Kidney capillary endothelial cell (primary cell): ENCODE measurements at places on chromosomes 5 and 9.

- DNase-seq: no peak
Observed at GRCh38 chr5:83011985-83012384, 65.2 kb downstream of the TMEM167A start.

- no peak for DNase-seq
Observed at GRCh38 chr5:73412597-73412988, 36.0 kb downstream of the FOXD1 start.

DNA sequence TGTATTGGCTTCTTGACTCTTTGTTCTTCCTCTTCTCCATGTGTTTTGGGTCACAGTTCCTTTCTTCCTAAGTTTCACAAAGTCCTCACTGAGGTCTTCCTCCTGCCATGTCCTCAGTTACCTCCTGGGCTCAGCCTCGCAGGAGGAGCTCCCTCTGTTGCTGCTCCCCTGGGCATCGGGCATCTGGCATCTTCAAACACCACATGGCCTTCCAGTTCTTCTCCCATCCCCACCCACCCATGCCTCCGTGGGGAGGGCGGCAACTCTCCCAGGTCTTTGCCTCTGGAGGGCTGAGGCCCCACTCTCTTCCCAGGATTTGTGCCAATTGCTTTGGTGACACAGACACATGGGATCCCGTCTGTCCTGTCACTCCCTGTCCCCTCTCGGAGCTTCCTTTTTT, 22.8 kb downstream of the MRPL36 start:
- no peak for DNase-seq

GRCh38 chr9:137026384-137026783, 1.7 kb downstream of the ABCA2 start:
- no peak for DNase-seq

DNA sequence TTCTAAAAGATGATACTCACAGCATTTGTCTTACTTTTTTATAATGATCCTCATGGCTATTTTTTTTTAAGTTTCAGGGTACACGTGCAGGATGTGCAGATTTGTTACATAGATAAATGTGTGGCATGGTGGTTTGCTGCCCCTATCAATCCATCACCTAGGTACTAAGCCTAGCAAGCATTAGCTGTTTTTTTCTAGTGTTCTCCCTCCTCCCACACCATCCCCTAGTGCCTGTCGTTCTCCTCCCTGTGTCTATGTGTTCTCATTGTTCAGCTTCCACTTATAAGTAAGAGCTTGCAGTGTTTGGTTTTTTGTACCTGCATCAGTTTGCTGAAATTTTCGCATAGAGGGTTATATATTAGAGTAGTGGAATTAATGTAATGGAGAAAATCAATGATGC, 189.1 kb upstream of the CDH12 start:
- DNase-seq: no peak

DNA sequence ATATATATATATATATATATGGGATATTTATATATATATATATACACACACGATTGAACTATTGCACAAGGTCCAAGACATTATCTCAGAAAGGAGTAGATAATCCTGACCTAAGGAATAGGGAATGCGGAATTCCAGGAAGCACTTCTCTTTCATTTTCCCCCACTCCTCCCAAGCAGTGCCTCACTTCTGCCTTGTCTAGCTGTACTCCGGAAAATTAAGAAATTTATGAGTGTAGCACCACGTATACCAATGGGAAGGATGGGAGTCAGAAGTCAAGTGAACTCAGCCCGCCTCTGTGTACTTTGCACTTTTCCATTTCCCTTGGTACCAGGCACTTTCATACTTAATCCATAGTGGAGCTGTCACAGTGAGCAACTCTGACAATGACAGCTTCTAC, 10.9 kb downstream of the SLC36A1 start:
- DNase-seq: no peak

DNA sequence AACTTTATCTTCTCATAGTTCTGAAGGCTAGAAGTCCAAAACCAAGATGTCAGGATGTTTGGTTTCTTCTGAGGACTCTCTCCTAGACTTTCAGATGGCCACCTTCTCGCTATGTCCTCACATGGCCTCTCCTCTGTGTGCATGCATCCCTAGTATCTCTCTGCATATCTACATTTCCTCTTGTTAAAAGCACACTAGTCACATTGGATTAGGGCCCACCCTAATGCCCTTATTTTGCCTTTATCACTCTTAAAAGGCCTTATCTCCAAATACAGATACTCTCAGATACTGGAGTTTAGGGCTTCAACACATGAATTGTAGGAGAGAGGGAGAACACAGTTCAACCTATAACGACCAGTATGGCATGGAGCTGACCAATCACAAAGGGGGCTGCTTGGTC, 151.7 kb downstream of the PRELID2 start:
- no peak for DNase-seq

DNA sequence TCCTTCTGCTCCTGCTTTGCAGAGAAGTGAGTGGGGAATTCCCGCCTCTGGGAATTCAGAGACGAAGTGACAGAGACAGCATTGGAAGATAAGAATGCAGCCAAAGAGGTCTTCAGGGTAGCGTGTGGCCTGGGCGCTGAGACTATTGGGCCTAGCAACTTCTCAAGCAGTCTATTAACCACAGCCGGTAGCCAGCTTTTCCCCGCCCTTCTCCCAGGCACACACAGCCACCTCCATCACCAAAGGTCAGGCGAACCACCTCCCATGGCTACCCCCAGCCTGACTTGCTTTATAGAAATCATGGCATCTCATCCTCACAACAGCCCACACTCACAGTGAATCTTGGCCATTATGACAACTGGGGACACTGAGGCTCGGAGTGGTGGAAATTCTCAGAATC, 124.2 kb downstream of the KCNIP1 start:
- no peak for DNase-seq

DNA sequence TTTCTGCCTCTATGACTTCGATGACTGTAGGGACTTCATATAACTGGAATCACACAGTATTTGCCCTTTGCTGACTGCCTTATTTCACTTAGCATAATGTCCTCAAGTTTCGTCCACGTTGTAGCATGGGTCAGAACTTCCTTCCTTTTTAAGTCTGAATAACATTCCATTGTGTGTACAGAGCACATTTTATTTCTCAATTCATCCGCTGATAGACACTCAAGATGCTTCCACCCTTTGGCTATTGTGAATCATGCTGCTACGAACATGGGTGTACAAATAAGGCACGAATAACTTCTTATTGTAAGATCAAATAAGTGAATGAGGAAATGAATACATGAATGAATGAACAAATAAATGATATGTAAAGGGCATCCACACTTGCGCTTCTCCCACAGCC, 13.0 kb downstream of the BARX1 start:
- peak; percentile 32 for DNase-seq

- no peak for DNase-seq
Observed at GRCh38 chr5:172373680-172374079, 80.6 kb downstream of the SH3PXD2B start.

DNA sequence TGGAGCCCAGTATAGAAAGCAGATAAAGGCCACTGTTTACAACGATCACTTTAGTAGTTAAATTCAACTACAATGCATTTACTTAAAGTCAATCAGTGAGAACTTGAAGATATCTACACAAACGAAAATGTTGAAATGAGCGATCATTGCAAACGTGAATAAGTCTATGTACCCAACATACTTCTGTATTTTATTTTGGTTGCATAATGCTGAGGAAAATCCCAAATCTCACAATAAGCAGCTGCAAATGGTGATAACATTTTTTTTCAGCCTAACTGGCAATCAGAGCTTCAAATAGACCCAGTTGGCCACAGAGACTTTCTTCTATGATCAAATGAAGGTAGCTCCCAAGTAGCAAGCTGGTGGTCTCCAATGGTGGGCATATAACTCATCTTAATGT, 32.1 kb downstream of the PDGFRB start:
- no peak for DNase-seq

GRCh38 chr9:137402746-137403145, 20.2 kb downstream of the EXD3 start:
- no peak for DNase-seq

DNA sequence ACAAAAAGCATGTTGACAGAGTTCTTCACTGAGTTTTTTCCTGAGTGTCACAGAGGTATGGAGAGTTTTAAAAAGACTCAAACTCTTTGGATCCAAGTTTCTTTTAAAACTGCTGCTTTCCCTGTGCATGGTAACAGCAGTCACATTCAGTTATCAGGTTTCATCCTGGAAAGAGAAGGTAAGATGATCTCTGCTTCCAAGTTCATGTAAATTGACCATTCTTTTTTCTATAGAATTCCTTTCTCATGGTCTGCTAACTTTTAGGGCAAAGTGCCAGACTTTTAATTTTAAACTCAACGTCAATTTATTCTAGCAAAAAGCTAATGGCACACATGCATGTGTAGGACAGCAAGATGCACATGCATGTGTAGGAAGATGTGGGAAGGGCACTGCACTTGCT, 52.5 kb upstream of the PRLR start:
- DNase-seq: no peak

GRCh38 chr9:4417578-4418325, 72.5 kb upstream of the SLC1A1 start:
- DNase-seq: no peak

- no peak for DNase-seq
Observed at GRCh38 chr9:71764891-71765290, 3.4 kb downstream of the CEMIP2 start.

GRCh38 chr9:107180206-107180605, 102.9 kb upstream of the RAD23B start:
- no peak for DNase-seq

GRCh38 chr9:134782921-134783698, 97.5 kb upstream of the FCN2 start:
- DNase-seq: no peak

DNA sequence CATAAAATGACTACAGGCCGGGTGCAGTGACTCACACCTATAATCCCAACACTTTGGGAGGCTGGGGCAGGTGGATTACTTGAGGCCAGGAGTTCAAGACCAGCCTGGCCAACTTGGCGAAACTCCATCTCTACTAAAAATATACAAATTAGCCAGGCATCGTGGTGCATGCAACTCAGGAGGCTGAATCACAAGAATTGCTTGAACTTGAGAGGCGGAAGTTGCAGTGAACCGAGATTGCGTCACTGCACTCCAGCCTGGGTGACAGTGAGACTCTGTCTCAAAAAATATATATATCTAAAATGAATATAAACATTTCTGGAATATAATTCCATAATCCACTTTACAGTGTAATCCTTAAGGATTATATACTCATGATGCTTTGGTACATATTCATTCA, 66.5 kb downstream of the TEX10 start:
- no peak for DNase-seq

DNA sequence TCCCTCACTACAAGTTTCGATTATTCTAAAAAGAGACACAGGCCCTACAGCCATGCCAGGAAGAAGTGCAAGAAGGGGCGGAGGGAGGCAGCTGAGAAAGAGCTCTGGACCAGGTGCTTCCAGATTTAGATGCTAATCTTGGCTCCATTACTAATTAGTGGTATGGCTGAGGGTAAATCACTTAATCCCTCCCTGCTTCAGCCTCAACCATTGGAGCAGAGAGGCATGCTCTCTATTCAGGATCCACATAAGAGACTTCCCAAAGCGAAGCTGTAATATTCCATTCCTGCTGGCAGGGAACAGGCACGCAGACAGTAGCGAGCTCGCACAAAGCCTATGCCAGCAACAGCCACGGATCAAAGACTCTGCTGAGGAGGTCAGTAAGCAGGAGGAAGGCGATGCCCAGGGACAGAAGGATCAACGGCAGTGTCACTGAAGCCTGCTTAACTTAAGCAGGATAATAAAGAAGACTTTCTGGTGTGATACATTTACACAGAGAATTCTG, 24.2 kb downstream of the LIFR start:
- DNase-seq: no peak
